ENCODE measurements at places on chromosomes 6 and 20.

- DNase-seq: no peak
Measured at GRCh38 chr6:24451581-24452388, 37.6 kb downstream of the GPLD1 start.

DNA sequence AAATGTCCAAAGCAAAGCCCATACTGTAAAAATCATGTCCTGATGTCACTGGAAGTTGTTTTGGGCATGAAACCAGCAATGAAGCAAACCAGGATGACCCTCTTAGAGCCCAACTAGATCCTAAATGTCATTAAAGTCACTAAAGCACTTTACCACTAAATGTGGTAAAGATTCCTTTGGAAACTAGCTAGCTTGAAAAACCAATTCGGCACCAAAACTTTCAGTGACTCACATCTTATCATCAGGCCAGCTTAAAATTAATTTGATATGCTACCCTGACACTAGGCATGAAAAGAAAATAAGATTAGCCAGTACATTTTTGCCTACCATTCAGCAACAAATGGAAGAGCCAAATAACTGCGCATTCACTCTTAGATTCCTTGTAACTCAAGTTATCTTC lies 145.8 kb downstream of the PACRG start:
- no peak for DNase-seq

GRCh38 chr6:107186047-107186446 lies 70.7 kb upstream of the BEND3 start:
- no peak for DNase-seq

DNA sequence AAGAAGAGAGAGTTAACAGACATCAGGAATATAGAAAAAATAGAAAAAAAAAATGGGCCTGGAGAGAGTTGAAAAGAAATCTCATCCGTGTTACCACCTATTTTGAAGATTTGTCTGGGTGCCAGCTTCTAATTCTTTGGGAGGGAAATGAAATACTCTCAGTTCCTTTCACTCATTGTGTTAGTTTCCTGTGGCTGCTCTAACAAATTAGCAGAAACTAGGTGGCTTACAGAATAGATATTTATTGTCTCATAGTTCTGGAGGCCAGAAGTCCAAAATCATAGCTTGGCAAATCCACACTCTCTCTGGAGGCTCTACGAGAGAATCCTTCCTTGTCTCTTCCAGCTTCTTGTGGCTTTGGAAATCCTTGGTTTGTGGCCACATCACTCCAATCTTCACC lies 225.1 kb upstream of the BTBD3 start:
- no peak for DNase-seq

DNA sequence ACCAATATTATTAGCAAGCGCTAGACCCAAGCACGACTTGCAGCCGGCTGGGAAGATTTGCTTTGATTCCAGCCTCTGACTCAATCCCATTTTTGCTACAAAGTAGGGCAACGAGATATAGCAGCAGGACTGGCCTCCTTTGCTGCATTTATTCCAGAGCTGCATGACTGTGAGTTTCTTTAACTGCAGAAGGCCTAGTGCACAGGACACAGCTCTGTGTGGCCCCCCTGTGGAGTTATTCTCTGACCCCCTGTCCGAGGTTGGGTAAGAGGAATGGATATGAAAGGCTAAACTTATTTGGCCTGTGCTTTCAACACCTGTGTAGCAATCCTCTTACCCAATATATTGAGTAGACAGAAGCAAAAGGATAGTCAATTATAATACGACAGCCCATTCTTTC lies 133.3 kb upstream of the SPTLC3 start:
- DNase-seq: no peak

DNA sequence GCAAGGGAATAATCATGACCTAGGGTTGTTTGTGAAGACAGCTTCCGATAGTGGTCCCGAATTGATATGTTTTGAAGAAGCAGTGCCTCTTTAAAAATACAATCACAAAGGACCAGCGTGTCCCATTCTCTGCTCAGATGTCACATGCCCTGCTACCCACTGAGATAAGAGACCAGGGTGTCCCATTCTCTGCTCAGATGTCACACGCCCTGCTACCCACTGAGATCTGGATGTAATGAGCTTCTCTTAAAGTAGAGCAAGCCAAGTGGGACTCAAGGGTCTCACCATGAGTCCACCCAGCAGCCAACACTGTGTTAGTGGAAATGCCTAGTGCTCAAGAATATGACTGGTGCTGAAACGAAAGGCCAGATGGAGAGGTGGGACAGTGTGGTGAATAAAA lies 22.2 kb downstream of the RIN2 start:
- no peak for DNase-seq

- no peak for DNase-seq
Measured at GRCh38 chr20:50658804-50659380, 32.5 kb downstream of the RIPOR3 start.

Measured in HFF-Myc (cell line).